ENCODE measurements at places on chromosomes 3 and 15.

GRCh38 chr3:168671091-168671490 lies 575.4 kb upstream of the GOLIM4 start:
- DNase-seq = no peak

GRCh38 chr3:110016235-110016815 lies 679.0 kb upstream of the DPPA4 start:
- no peak for DNase-seq

DNA sequence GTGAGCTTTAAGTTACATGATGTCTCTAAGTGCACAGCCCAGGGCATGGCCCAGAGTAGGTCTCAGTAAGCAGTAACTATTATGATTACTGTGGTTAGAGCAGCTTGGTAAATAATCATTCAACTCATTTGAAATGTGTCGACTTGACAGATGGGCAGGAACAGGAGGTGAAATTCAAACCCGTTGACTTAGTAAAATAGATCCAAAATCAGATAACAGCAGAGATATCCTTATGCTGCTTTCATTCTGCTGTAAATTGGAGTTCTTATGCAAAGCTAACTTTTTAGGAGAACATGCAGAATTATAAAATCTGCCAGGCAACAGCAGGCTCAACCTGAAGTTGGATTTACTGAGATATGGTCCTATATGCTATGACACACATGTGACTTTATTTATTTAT lies 118.7 kb upstream of the KLHL25 start:
- no peak for DNase-seq

DNA sequence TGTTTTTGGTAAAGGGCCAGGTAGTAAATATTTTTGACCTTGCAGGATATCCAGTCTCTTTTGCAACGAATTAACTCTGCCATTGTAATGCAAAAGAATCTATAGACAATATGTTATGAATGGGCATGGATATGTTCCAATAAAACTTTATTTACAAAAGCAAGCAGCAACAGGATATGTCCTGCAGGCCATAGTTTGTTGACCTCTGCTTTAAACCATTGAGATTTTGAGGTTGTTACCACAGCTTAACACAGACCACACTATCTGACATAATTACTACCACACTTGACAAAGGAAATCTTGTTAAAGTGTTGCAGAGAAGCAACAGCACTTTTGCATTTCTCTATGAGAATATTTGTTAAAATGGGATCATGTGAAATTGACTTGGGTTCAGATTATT lies 349.3 kb downstream of the ERC2 start:
- no peak for DNase-seq

DNA sequence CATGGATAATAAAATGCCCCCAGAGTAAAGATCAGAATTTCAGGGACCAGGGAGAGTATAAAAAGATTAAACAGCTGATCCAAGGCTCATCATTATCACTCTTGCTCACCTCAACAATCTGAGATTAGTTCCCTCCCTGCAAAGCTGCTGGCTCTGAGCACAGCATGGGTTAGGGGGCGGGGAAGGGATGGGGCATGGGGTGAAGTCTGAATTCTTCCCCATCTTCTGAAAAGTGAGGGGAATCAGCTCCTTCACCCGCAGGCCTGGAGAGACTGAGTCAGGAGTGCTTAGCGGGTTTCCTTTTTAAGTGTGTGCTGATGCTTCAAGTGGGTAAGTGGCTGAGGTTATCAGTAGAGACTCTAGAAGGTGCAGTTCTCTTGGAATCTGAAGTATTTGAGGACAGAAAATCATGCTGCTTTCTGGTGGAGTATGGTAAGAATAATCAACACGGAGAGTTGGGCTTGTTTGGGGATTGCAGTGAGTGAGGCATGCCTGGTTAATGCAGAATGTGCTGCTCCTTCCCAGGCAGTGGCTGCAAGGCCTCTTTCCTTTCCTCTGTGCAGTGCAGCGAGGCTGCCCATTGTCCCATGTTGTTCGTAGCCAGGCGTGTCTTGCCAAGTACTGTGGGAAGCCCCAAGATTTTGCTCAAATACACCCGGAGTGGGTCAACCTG lies 59.2 kb upstream of the TRAK1 start:
- peak; percentile 72 for DNase-seq

GRCh38 chr3:51397392-51397791 lies 6.3 kb downstream of the RBM15B start:
- DNase-seq = no peak

All from endothelial cell of umbilical vein (primary cell).